Central memory CD4-positive, alpha-beta T cell (primary cell): ENCODE measurements at places on chromosomes 7 and 10.

- no peak for DNase-seq
Observed at GRCh38 chr7:143216151-143216550, 5.7 kb upstream of the TAS2R40 start.

- no peak for DNase-seq
Observed at GRCh38 chr7:21371360-21371759, 56.5 kb upstream of the SP4 start.

- no peak for DNase-seq
Observed at GRCh38 chr10:112967200-112967599, 17.2 kb downstream of the TCF7L2 start.

DNA sequence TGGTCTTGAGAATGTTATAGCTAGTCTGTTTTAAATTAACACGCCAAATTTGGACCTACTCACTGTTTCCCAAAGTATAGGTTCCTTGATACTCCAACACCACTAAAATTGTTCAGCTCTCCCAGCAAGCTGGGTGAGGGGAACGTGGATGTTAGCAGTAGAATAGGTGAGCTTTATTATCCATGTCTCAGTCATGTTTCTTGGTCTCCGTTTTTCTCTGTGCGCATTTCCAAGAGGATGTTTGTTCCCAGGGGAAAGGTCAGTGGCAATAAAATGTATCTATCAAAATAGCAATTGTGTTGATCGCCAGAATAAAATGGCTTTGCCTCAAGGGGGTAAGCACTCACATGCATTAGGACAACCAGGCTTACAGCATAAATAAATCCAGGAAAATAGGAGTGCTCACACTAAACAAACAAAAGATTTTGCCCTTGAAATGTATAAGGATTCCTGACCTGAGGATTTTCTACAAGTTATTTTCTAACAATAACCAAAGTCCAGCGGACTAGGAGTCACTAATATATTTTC is 187.0 kb upstream of the C7orf33 start:
- no peak for DNase-seq

GRCh38 chr10:60573336-60573735 is 183.7 kb upstream of the ANK3 start:
- no peak for DNase-seq

- DNase-seq: no peak
Observed at GRCh38 chr7:10939237-10939910, 34.3 kb upstream of the PHF14 start.
